ENCODE measurements at places on chromosomes 4 and X.

DNA sequence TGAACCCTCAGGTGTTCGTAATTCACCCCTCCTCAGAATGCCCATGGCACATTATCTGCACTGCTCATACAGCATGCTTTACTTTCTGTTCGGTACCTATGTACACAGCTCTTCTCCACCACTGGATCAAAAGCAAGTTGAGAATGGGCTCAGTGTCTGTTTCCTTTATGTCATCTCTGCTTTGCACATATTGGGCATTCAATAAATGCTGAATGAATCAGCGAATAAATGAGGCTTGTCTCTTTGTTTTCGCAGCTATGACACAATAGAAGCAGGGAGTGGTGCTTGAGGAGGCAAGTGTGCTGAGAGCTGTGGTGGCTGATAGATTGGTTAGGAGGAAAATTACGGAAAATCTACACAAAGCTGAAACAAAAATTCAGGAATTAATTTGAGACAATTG is 109.1 kb upstream of the VMA21 start:
- no peak for DNase-seq

GRCh38 chrX:10922159-10922558 is 189.0 kb upstream of the HCCS start:
- no peak for DNase-seq

- DNase-seq, result no peak
Observed at GRCh38 chrX:16239211-16239610, 71.9 kb downstream of the MAGEB17 start.

- no peak for DNase-seq
Observed at GRCh38 chr4:167052631-167053091, 181.6 kb downstream of the SPOCK3 start.

- DNase-seq, result no peak
Observed at GRCh38 chrX:11426712-11427452, 133.7 kb downstream of the AMELX start.

- DNase-seq, result no peak
Observed at GRCh38 chr4:1395941-1396805, 10.1 kb downstream of the NKX1-1 start.

DNA sequence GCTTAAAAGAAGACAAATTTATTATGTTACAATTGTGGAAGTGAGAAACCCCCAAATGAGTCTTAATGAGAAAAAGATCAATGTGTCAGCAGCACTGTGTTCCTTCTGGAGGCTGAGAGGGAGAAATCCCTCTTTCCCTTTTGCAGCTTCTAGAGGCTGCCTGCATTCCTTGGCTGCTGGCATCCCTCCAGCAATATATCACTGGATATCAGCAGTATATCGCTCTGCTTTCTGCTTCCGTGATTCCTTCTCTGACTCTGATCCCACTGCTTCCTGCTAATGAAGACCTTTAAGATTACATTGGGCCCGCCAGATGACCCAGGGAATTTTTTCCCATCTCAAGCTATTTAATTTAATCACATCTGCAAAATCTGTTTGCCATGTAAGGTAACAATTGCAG is 1008.0 kb downstream of the RAPGEF2 start:
- DNase-seq, result no peak

DNA sequence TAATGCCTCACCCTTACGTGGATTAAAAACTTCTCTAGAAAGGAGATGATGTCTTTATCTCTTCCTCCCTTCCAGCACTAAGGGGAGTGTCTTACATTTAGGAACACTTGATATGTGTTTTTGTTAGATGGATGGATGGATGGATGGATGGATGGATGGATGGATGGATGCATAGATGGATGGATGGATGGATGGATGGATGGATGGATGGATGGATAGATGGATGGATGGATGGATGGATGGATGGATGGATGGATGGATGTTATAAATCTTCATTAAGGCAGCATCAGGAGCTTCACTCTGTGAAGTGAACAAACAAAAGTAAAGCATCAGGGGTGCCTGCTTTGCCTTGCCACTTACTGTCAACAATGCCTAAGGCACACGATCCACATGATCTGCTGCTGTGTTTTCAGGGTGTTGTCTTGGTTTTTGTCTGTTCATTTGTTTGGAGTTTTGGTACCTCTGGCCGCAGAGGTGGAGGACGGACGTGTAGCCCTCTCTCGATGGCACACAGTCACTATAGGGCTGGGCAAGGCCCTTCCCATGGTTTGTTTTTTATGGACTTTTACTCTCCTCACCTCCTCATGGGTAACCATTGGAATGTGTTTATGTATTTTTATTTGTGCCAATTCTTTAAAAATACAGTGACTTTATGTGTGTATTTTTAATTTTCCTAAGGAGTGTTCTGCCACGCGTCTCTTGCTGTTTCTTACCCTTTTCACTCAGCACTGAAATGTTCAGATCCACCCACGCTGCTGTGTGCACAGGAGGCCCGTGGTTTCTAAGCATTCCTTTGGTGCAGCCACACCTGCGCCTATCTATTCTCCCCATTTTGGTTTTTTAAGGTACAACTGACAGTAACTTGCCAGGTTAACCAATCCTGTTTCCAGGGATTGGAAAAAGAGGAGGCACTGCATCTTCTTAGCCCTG is 91.8 kb upstream of the ENPP6 start:
- DNase-seq, result no peak

DNA sequence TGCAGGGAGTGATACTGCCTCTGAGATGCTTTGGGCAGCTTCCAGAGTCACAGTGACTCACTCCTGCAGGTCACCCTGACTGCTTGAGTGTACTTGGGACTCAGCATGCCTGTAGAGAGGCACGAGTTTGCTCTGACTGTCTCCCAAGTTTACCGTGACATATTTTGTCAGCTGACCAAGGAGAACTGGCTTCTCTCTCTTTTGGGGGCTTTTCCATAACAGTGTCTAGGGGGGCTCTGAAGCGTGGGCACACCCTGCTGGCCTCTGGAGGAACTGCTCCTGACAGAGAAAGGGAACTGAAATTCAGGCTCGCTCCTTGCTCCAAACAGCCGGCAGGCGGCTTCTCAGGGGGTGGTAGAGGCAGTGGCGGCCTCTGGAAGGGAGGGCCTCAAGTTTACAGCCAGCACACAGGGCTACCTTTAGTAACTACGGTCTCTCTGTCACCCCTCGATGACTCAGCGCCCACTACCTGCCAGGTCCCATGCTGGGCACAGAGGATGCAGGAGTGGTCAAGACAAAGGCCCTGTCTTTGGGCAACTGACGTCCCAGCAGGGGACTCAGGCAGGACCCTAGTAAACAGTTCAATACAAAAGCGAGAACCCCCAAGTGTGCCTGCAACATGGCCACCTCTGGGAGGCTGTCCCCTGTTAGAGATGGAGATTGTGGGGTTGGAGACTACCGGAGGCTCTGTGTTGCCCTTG is 17.8 kb downstream of the ZNF185 start:
- DNase-seq, result no peak

- DNase-seq, result no peak
Observed at GRCh38 chrX:124342174-124342867, 4.0 kb upstream of the SH2D1A start.
